Right atrium auricular region (tissue), 2 donors: ENCODE measurements at places on chromosomes 1 and 21. TPM values are rescaled to one million over a fixed set of nuclear protein-coding genes. Genes with fewer than 3 reads are reported as not detected.

The C8A gene
- total RNA-seq: not detected

The PSMA5 gene
- 27.6 TPM for total RNA-seq

The C1orf185 gene
- not detected for total RNA-seq

The KRTAP27-1 gene
- not detected for total RNA-seq

The OR2L3 gene
- total RNA-seq: not detected
